ENCODE measurements at places on chromosomes 1 and 21. TPM values are rescaled to one million over a fixed set of nuclear protein-coding genes. Genes with fewer than 3 reads are reported as not detected.
A peak's percentile ranks its signal among the peaks of the same experiment; 100 is the strongest.

DNA sequence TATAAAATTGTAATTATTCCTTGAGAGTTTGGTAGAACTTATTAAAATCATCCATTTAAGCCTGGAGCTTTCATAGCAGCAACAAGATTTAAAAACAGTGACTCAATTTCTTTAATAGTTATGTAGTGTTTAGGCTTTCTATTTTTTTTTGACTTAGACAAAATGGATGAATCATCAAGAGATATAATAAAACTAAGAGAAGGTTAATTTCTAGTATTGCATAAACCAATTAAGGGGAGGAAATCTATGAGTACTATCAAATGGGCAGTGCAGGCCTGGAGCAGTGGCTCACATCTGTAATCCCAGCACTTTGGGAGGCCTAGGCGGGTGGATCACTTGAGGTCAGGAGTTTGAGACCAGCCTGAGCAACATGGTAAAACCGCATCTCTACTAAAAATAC, 416.3 kb upstream of the USP24 start:
- no peak for ATAC-seq

DNA sequence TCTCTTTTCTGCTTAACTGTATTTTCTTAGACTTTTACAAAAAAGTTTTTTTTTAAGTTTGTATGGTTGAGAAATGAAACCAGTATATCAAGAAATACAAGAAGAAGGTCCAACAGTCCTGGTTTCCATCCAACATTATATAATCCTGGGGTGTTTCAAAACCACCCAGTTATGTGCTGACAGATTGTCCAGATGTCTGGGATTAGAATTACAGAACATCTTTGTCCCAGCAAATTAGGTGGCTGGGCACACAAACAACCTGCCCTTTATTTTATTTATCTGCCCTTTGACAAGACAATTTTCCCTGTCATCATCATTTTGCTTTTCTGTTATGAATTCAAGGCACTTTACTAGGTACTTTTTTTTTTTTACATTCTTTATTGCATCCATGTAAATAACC, 622.1 kb downstream of the PLPP3 start:
- no peak for ATAC-seq

DNA sequence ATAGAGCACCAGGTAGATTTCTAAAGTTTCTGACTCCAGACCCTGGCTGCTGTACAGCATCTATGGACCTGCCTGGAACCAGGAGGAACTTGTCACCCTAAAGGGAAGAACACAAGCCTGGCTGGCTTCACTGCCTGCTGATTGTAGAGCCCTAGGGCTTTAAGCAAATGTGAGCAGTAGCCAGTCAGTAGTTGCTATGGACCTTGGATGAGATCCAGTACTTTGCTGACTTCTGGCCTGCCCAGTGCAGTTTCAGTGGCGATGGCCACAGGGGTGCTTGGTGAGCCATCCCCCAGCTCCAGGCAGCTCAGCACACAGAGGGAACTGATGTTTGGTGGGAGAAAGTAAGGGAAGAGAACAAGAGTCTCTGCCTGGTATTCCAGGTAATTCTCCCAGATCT, 68.4 kb downstream of the ATP6V1G3 start:
- ATAC-seq = no peak

- ATAC-seq = no peak
These were observed 106.6 kb downstream of the TLR5 start for GRCh38 chr1:223036479-223036845.

- ATAC-seq = no peak
These were observed 348.7 kb downstream of the PCP4 start for GRCh38 chr21:40215941-40216340.

DNA sequence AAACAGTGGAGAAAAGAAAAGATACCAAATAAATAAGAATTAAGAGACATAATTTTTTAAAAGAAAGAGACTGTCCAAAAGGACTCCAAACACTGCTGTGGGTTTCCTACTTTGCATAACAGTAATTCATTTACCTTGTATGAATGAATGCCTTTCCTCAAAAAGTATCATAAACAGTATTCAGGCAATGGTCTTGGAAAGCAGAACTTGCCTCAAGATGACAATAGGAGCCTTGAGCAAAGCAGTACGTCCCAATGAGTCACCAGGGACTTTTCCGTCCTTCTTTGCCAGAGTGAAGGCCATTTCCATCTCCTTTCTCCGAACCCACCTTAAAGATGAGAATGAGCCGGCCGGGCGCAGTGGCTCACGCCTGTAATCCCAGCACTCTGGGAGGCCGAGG, 186.4 kb downstream of the ZBTB18 start:
- no peak for ATAC-seq

GRCh38 chr1:201759194-201759815, 69.7 kb upstream of the IPO9 start:
- no peak for ATAC-seq

DNA sequence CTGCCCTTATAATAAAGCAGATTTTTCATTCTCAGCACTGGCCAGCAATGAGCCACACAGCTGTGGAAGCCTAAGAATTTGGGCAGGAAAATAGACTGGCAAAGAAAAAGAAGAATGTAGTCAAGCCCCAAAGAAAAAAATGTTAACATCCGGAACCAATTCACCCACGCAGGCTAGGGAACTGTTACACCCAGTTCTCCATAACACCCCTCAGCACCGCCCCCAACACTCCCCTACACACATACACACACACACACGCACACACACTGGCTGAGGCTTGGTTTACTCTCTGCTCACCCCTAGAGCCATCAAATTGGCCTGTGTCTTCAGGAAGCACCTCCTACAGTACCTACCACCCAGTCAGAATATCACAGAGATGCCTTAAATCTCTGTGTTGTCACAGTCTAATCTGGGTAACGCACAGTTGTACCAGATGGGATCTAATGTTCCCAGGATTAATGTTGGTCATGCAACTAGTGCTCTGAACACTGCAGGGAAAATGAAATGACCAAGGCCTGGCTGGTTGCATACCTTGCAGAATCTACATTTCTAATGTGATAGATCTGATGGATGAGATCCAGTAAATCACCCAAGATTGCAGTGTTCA, 14.5 kb downstream of the TBX15 start:
- no peak for ATAC-seq

- ATAC-seq = no peak
These were observed 3.5 kb downstream of the TRIM67 start for GRCh38 chr1:231165371-231165770.

GRCh38 chr1:103283841-103284669, 175.7 kb upstream of the COL11A1 start:
- ATAC-seq = no peak

- no peak for ATAC-seq
These were observed 931 bp downstream of the FUBP1 start for GRCh38 chr1:77977989-77978292.

DNA sequence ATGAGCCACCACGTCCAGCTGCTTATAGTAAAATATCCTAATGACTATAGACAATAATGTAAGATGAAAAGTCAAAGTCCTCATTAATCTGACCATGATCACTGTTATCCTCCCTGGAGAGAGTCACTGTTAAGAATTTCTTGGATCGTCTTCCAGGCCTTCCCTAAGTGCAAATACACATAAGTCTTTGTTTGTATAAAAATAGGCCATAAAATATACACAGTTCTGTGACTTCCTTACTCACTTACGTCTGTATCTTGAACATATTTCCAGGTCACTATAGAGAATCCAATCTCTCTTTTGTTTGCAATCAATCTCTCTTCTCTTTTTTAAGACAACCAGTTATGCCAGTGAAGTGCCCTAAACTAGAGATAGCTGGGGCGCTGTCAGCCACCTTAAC, 89.1 kb upstream of the LYST start:
- ATAC-seq = no peak

- ATAC-seq = no peak
These were observed 78.6 kb upstream of the RGS2 start for GRCh38 chr1:192730198-192730597.

DNA sequence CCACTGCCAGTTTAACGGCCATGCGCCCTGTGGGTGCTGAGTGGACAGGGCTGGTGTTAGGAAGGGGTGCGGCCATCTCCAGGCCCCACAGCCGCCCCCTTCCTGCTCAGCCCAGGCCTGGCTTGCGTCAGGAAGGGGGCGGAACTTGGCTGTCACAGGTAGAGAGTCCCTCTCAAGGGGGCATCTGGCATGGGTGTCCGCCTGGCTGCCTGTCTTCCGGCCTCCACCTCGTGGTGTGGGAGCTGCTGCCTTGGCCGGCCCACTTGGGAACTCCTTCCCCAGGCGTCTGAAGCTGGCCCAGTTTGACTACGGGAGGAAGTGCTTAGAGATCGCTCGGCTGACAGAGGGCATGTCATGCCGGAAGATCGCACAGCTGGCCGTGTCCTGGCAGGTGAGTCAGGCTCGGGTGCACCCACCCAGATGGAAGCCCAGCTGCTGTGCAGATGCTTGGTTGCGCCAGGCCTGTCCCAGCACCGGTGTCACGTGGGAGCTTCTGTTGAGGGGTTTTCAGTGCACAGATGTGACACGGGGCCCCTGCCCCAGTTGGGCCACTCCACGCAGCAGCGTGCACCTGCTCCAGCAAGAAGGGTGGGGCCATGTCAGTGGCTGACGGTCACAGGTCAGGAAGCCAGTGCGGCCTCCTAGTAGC, 9.1 kb upstream of the ATAD3B start:
- ATAC-seq = peak; percentile 87

- ATAC-seq = no peak
These were observed 131.6 kb downstream of the RRAGC start for GRCh38 chr1:38727684-38728584.

SELENBP1 gene
- total RNA-seq = not detected

ZNF683 gene
- total RNA-seq = not detected

CIART gene
- 12.4 TPM for total RNA-seq

BGLAP gene
- total RNA-seq = 3.2 TPM

IL19 gene
- not detected for total RNA-seq
